ENCODE measurements at places on chromosomes 13 and 19. TPM values are rescaled to one million over a fixed set of nuclear protein-coding genes. Genes with fewer than 3 reads are reported as not detected.

GRCh38 chr13:97975280-97975847 lies 21.9 kb downstream of the IPO5 start:
- no peak for DNase-seq

RFC3 gene
- 10.7 TPM for total RNA-seq

SERTM1 gene
- 7.6 TPM for total RNA-seq

DNA sequence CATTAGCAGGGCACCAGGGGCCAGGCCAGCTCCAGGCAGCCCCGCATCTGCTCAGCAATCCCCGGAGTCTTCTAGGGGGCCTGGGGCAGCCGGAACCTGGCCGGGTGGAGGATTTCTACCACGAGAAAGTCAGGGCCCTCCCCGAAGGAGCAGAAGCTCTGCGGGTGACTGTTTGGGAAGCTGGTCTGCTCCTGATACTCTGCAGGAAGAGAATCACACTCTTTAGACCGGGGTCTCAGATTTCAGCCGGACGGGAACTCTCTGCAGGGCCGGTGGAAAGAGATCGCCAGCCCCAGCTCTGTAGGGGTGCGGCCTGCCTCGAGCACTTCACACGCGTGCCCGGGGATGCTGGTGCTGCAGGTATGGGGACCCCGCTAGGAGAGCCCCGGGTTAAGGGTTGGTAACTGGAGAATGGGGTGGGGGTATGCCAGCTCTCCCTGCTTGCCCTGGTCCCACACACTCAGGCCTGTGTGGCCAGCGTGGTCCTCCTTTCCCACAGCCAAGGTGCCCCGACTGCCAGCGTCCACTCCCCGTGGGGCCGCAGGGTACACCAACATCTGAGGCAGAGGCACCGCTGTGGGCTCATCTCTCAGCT lies 20.1 kb downstream of the RASA3 start:
- no peak for DNase-seq

MCEMP1 gene
- not detected for total RNA-seq

GRCh38 chr19:45587873-45588272 lies 3.3 kb upstream of the OPA3 start:
- no peak for DNase-seq

- no peak for DNase-seq
Observed at GRCh38 chr13:88565566-88565965, 894.4 kb downstream of the SLITRK5 start.

CCL25 gene
- total RNA-seq, result not detected

GRCh38 chr19:42200116-42200715 lies 17.3 kb downstream of the DEDD2 start:
- no peak for DNase-seq

OR4F17 gene
- total RNA-seq, result not detected

MADCAM1 gene
- not detected for total RNA-seq

ZFP36 gene
- 91.7 TPM for total RNA-seq

DNA sequence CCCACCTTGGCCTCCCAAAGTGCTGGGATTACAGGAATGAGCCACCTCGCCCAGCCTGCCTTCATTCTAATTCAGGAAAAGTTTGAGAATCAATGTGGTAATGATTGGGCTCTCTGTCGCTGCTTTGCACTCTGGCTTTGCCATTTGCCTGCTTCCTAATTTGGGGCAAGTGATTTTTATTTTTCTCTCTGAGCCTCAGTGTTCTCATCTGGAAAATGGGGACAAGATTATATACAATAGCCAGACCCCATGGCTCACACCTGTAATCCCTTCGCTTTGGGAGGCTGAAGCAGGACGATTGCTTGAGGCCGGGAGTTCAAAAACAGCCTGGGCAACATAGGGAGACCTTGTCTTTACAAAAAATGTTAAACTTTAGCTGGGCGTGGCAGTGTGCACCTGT lies 3.8 kb downstream of the RYR1 start:
- no peak for DNase-seq

DNA sequence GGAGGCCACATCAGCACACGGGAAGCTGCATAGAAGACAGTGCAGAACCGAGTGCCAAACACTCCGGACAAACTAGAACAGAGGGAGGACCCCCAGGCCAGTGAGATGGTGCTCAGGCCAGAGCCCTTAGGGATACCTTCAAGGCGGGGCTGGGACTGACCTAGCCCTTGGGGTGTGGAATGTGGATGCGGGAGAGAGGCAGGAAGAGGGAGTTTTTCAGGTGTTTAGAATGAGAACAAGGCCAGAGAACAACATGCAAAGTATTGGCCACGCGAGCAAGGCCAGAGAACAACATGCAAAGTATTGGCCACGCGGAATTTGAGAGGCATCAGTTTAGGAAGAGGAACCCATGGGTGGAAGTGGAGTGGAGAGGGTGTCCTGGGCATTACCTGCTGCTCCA lies 65.1 kb upstream of the ATP12A start:
- DNase-seq, result no peak

DNA sequence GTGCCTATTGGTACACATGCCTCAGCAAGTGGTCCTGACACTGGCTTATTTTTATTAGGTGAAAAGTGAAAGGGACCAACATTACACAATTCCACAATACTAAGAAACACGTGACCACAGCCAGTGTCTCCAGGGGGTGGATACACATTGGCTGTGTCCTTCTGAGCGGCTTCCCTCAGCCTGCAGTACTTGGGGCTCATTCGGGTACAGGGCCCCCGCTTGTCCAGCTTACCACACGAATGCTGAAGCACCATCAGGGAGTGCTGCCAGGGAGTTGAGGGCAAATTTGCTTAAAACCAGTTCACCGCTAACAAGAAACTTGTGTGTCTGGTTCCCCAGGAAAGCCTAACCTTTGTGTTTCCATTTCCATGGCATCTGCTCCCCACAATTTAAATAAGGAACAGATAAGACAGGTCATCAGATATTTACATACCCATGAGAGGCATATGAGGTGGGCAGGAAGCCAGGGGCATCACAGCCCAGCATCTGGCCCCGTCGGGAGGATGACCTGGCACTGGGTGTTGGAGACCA lies 23.3 kb downstream of the PBX4 start:
- DNase-seq, result peak; percentile 31

SGCG gene
- 0.29 TPM for total RNA-seq

- no peak for DNase-seq
Observed at GRCh38 chr13:25881136-25881926, 170.5 kb downstream of the SHISA2 start.

PTPRH gene
- total RNA-seq, result 10.2 TPM

DNA sequence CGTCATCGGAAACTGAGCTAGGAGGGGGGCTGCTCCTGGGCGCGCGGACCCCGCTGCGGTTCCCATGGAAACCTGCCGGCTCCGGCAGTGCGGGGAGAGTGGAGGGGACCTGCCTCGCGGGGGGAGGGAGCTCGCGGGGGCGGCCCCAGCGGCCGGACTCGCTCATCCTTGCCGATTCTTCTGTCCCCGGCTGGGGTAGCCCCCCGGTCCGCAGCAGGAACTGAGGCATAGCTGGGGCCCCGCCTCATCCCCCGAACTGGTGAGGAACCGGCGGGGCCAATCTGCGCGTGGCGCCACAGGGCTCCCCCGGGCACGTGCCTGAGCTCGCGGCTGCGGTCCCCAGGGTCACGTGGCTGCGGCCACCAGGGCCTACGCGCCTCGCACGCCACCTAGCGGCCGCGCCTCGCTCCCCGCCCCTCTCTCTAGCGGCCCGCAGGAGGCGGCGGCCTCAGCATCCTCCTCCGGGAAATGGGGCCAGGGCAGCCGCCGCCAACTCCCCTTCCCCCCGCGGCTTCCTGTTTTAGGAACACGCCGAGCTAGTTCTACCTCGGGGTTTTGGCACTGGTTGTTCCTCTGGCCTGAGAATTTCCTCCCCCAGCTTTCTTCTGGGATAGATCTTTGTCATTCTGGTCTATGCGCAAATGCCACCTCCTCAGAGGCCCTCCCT lies 1.7 kb upstream of the ELAVL3 start:
- DNase-seq, result peak; percentile 67

- no peak for DNase-seq
Observed at GRCh38 chr13:95447814-95448213, 104.7 kb upstream of the CLDN10 start.

DNA sequence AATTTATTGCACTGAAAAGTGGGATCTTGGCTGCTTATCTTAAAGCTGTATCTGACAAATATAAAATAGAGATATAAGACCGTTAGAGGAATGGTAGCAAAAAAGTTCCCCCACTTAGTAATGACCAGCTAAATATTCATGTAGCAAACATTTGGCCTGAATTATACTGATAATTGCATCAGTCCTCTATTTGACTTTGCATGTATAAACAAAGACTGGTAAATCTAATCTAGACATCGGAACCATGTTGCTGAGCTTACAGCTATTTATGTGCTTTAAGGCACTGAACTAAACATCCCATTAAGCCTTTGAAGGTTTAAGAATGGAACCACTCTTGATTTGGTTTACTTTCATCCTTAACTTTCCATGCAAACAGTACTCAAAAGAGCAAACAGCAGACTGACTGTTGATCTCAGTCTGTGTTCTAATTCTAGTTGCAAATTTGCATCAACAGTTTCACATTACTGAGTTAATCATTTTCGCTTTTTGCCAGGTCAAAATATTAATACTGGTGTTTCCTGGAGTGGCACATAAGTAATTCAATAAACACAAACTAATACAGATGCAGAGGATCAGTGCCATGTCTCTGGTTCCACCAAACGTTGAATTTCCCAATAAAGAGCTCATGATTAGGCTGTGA lies 203.5 kb upstream of the HTR2A start:
- DNase-seq, result no peak

PSG6 gene
- not detected for total RNA-seq

DNA sequence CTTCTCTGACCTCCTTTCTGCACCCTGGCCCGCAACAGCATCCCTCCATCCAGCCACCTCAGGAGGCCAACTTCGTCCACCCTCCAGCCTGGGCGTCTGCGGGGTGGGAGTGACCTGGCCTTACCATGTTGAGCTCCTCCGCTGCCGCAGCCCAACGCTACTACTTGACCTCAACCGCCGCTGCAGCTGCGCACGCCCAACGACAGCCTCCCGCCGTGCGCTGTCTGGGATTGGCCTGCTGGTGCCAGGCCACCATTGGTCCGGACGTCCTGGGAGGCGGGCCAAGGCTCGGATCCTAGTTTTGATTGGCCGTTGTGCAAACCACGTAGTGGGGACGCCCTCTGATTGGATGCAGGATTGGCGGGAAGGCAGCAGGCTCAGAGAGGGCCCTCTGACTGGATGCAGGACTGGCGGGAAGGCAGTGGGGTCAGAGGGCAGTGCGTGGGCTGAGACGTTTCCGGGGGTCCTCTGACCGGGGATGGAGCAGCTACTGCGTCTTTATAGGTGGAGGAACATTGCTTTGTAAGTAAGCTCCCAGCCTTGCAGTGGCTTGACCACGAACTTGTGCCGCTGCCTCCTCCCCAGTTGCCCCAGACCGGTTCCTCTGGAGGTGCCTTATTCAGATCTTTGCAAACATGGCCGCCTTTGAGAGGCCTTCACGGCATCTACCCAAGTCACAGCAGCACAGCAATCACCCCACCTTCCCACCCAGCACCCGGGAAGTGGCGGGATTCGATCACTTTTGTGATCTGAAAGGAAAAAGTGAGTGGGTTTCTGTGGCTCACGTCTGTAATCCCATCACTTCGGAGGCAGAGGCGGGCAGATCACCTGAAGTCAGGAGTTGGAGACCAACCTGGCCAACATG lies at the start of gene TUBA3C:
Gene TUBA3C, minus strand, starts transcription at position 204 of the 865 bp plus-strand sequence. Its CDS starts 77 bp downstream, at position 127.
- DNase-seq, result no peak

FXYD1 gene
- 15.5 TPM for total RNA-seq

DNA sequence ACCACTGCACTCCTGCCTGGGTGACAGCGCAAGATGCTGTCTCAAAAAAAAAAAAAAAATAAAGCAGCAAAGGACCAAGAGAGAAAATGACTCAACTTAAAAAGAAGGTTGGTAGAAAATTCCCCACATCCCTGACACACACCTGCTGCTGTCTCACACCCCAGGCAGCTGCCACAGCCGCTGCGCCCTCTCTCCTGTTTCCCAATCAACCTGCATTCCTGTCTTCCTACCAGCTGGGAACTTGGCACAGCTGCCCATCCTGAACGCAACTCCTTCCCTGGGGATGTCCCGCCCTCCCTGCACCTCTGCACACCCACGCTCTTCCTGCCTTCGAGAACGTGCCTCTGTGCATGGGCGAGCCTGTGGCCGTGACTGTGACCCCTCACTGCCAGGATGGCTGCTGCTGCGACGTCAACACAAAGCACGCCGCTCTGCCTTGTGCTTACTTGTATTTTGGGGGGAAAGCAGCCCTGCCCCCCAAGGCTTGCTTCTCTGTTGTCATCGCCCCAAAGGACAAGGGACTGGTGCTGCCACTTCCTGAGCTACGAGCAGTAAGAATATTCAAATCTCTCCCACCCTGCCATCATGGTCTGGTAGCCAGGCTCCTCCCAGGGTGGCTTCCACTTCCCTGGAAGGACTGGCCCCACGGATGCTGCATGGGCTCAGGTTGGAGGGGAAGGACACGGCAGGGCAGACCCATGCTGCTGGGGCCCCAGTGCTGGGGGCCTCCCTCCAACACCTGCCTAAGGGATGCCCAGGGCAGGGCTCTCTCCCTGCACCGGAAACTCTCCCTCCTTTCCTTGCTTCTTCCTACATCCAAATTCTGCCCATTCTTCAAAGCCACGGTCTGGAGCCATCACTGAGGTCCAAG lies 20.7 kb downstream of the SH3GL1 start:
- peak; percentile 91 for DNase-seq

Data from breast epithelium (tissue), 4 donors.